EH (cell line): ENCODE measurements at places on chromosomes 1 and 21.

DNA sequence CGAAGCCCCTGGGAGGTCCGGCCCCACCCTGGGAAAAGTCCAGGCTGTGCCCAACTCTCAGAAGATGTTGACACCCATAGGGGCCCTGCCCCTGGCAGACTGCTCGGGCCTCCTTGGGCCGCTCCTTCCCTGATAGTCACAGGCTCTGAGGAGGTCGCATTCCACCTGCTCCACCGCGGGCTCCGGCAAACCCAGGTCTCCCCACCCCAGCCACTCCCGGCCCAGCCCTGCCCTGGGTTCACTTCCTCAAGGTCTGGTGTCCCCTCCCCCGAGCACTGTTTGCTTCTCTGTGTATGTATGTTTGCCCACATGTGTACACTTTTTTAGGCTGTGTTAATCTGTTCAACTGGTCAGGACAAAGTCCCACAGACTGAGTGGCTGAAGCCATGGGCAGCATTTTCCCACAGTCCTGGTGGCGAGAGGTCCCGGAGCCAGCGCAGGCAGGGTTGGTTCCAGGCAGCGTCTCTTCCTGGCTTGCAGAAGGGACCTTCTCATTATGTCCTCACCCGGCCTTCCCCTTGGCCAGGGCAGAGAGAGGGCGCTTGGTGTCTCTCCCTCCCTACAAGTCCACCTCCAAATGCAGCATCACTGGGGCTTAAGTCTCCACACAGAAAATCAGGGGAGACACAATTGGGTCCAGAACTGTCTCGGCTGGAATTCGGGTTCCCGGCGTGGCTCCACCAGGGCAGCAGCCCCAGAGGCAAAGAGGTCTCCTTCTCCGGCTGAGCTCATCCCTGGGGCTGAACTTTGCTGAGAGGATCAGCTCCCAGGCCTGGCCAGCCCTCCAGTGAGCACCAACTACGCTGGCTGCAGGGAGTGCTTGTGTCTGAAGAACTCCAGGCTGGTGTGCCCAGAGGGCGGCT, 10.5 kb upstream of the PRXL2B start:
- DNase-seq = no peak

DNA sequence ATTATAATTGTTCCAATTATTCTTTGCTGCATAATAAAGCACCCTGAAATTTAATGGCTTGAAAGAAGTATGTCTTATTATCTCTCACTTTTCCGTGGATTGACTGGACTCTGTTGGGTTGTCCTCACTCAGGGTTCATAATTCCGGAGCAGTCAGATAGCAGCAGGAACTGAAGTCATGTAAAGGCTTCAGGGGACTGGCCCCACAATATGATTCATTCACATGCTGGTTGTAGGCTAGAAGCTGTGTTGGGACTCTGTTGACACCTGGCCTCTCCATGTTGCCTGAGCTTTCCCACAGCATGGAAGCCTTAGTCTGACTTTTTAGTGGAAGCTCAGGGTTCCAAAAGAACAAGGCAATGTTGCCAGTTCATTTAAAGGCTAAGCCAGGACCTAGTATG, 367.1 kb upstream of the ADGRL2 start:
- DNase-seq = no peak

DNA sequence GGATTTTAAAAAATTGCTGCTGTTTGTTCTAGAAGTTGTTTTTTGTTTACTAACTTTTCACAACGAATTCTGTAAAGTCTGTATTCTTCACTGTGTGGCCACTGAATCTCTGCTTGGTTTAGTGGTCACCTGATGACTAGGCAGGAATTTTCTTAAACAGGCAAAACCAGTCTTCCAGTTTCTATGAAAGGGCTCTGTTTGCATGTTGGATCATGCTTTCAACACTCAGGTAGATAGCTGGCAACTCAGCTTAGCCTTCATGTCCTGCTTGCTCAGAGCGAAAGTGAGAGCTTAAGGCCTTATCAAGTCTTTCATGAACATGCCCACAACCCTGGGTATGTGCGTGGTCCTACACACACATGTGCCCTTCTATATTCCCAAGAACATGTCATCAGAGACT, 52.4 kb upstream of the CCDC190 start:
- no peak for DNase-seq

DNA sequence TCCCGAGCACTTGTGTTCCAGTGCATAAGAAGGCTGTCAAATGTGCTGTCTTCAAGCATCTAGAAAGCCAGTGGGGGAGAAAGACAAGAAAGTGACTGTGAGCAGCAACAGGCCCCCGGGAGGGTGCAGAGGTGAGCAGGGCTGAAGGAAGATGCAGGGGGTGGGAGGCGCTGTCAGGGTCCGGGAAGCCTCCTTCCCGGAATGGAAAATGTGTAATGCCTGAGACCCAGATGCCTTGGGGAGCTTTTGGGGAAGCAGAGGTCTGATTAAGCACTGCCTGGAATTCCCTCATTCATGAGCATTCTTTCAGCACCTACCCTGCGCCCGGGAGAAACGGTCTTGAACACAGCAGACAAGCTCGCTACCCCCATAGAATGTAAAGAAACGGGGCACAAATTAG, 1.3 kb downstream of the NPHP4 start:
- DNase-seq = no peak

GRCh38 chr1:15027515-15027986, 126.0 kb upstream of the TMEM51 start:
- DNase-seq = peak; percentile 74

DNA sequence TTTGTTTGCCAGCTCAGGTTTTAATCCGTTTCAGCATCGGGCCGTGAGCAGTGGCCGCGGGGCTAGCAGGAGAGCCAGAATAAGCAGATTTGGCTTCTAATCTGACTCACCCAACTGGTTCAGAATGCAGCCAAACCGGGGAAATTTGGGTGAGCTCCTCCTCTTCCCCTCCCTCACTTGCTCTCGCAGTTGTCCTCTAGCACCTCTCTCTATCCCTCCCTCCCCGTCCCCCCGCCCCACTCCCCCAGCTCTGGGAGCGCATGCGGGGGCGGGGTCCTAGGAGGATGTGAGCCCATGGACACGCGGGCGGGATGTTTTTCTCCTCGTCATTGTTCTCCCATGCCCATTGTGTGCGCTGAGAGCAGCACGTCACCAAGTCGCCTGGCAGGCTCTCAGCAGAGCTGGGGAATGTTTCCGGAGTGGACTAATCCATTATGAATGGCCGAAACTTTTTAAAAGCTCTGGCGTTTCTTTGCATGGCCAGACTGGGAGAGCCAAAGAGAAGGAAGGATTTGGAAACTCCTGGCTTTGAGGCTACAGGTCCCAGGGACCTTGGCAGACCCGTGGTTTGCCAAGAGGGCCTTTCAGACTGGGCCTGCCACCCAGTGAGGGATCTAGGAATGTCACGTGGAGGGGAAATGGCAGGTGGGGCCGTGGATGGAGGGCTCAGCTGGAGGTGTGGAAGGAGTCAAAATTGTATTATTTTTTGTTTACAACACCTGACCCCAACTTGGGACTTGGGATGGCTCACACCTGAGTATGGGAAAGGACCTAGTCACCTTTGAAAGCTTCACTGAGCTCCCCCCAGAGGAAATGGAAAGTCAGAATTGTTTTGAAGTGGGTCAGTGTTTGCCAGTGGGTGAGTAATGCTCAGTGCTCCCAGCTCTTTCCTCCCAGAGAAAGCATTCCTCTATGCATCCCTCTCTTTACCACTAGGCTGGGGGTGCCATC, 39.2 kb downstream of the CDK18 start:
- DNase-seq = peak; percentile 92

DNA sequence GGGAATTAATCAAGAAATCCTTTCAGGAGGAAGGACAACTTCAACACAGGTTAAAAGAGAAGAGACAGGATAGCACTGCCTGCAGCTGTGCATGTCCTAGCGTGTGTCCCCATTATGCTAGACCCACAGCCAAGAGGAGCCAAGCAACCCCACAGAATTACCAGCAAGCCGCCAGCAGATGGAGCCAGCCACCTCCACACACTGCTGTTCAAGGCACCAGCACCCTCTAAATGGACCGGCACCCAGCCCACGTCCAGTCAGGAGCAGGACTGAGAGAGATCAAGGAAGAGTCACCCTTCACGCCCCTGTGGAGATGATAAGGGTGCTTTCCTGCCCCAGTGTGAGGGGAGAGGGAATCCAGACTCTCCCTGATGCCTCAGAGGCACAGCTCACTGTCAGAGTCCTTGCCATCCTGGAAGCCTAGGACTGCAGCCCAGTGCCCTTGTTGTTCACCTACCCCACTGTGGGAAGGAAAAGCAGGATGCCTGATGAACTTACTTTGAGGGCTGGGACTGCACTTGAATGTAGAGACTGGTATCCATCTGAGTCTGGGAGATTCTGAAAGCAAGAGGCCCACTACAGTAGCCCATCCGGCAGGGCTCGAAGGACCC, 37.1 kb upstream of the CTTNBP2NL start:
- DNase-seq = peak; percentile 71

GRCh38 chr1:172882791-172883386, 167.9 kb downstream of the TNFSF18 start:
- no peak for DNase-seq

DNA sequence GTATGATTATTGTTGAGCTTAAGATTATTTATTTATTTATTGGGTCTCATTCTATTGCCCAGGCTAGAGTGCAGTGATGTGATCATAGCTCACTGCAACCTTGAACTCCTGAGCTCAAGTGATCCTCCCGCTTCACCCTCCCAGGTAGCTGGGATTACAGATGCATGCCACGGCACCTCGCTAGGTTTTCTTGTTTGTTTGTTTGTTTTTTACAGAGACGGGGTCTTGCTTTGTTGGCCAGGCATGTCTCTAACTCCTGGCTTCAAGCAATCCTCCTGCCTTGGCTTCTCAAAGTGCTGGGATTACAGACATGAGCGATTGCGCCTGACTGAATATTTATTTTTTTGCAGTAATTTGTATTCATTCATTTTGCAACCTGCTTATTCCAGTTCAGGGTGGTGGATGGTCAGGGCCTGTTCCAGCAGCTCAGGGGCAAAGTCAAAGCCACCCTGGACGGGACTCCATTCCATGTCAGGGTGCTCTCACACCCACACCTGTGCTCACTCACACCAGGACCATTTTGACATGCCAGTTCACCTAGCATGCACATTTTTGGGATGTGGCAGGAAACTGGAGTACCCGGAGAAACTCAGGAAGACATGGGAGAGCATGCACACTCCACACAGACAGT, 29.6 kb upstream of the RASAL2 start:
- DNase-seq = no peak

DNA sequence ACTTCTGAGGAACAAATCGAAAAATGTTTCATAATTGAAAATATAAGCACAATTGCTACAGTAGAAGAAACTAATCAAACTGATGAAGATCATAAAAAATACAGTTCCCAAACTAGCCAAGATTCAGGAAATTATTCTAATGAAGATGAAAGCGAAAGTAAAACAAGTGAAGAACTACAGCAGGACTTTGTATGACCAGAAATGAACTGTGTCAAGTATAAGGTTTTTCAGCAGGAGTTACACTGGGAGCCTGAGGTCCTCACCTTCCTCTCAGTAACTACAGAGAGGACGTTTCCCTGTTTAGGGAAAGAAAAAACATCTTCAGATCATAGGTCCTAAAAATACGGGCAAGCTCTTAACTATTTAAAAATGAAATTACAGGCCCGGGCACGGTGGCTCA, 30.6 kb downstream of the IFNAR1 start:
- DNase-seq = no peak

GRCh38 chr21:27036736-27037301, 69.9 kb upstream of the ADAMTS5 start:
- no peak for DNase-seq

- DNase-seq = no peak
Measured at GRCh38 chr1:171780583-171781175, 781 bp upstream of the METTL13 start.

- no peak for DNase-seq
Measured at GRCh38 chr1:160911441-160911840, 26.5 kb upstream of the ITLN1 start.

- DNase-seq = peak; percentile 63
Measured at GRCh38 chr1:212630158-212630900, 21.8 kb downstream of the ATF3 start.

DNA sequence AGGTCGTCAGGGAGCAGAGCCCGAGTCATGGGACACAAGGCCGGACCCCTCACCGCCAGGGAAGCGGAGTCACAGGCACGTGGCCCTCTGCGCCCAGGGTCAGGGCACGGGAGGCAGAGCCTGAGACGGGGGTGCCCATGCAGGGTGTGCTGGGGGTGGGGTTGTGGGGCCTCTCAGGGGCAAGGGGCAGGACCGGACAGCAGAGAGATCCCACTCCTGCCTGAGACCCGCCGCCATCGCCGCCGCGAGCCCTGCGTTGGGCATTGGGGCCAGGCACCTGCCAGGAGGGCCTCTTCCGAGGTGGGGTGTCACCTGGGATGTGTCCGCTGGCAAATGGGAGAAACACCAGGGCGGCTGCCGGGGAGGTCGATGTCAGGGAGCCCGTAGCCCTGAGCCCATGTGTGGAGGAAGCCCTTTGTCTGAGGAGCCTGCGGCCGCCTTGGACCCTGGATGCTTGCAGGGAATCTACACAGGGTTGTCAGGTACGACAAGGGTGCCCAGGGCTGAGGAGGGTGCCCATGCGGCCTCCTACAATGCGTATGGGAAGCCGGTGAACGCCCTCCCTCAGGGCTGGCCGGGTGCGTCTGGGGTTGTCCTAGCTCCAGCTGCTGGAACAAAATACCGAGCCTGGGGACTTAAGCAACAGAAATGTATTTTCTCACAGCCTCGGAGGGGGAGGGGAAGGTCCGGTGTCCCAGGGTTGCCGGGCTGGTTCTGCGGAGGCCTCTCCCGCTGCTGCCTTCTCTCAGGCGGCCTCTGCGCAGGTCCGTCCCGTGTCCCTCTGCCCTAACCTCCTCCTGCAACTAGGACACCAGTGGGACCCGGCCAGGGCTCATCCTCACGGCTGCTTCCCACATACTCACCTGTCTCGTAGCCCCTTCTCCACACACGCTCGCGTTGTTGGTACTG, 16.4 kb upstream of the C1orf159 start:
- DNase-seq = no peak

DNA sequence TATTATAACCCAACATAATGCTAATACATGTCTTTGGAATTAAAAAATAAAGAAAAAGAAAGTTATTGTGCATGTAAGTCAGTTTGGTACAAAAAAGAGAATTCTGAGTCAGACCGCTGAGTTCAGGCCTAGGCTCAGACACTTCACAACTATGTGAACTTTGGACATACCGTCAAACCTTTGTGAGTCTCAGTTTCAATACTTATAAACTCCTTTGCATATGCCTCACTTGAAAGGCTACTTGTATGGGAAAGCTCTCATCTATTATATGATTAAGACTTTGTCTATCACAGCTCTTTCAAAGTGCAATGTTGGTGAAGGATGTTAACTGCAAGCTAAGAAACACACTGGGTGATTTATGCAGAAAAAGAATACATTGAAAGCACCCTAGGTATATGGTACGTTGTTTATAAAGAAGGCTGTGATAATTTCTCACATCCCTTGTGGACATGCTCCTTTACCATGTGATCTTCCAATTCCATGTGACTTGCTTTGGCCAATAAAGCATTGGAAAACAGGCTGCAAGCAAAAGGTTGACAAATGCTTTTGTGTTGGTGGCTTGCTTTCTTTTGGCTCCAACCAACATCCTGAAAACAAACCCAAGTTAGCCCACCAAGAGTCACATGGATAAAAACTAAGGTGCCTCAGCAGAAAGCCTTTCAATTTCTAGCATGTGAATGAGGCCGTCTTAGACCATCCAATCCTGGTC, 49.6 kb downstream of the INTS7 start:
- DNase-seq = no peak

- DNase-seq = peak; percentile 69
Measured at GRCh38 chr1:116777831-116778830, 23.9 kb downstream of the CD2 start.
